ENCODE measurements at places on chromosomes 1 and 21. TPM values are rescaled to one million over a fixed set of nuclear protein-coding genes. Genes with fewer than 3 reads are reported as not detected.

FCRL4 gene
- total RNA-seq, result not detected

TDRD10 gene
- not detected for total RNA-seq

TACSTD2 gene
- 9.7 TPM for total RNA-seq

EPHB2 gene
- 22.4 TPM for total RNA-seq

OR2T27 gene
- not detected for total RNA-seq

TFAP2E gene
- 0.16 TPM for total RNA-seq

CD2 gene
- not detected for total RNA-seq

TMCC2 gene
- 3.0 TPM for total RNA-seq

SLC1A7 gene
- total RNA-seq, result not detected

Measured in epithelial cell of alveolus of lung (primary cell).